OCI-M1 (cell line): ENCODE measurements at places on chromosomes 13 and 19.

DNA sequence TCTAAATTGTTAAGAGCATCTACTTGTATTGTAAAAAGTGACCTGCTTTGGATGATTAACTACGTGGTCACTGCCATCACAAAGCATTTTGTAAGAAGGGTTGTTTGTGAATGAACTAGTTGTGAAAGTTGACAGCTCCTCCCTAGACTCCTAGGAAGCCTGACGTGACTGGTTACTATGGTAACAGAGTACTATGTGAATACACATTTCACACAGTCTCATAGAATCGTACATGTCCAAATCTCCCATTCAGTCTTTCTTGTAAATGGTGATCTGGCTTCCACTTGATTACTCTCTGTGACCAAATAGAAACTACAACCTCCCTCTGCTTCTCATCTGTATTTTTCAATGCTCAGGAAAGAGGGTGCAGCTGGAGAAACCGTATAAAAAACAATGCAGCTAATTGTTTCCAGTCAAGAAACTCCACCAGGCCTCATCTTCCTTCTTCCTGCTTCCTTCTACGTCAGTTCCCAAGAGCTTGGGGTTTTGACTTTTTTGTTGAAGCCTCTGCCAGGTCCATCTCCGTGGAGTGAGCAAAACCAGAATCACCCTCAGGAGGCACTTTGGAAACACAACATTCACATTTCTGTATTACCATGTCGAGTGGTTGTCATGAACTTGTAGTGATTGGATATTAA is 83.4 kb downstream of the GPC6 start:
- DNase-seq = no peak

GRCh38 chr13:28067491-28067890 is 32.9 kb downstream of the FLT3 start:
- no peak for DNase-seq

GRCh38 chr19:49592486-49593232 is 1.7 kb downstream of the PRR12 start:
- peak; percentile 65 for DNase-seq

GRCh38 chr13:71906448-71906847 is 39.4 kb upstream of the DACH1 start:
- DNase-seq = peak; percentile 96

- no peak for DNase-seq
Measured at GRCh38 chr13:46881621-46882020, 15.2 kb downstream of the HTR2A start.

- DNase-seq = peak; percentile 53
Measured at GRCh38 chr13:28611654-28612131, 47.2 kb upstream of the POMP start.

DNA sequence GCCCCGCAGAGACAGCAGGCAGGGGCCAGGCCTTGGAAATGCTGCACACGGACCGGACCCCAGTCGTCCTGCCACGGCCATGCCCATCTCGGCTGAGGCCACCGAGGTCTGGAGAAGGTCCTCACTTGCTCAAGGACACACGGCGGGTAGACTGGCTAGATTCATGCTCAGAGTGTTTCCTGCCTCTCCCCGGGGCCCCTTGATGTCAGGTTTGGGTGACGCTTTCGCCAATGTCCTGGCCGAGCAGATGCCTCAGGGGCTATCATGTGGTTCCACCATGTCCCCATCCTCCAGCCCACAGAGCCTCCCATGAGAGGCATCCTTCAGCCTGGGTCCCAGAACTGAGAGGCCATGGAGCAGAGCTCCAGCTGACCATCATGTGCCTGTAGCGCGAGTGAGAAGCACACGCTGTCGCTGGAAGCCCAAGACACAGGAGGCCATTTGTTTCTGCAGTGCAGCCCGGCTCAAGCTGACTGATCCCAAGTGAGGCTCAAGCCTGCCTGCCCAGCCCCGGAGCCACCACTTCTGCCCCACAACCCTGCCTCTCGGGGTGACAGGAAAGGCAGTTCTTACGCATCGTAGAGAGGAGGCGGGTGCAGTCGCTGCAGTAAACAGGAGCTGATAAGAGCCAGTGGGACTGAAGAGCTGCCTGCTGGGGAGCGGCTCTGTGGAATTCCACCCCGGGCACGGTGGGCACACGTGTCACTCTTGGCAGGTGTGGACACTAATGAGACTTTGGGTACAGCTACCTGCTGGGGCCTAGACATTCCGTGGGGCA is 53.9 kb upstream of the GAS6 start:
- DNase-seq = no peak

- DNase-seq = no peak
Measured at GRCh38 chr13:77544355-77544754, 8.8 kb downstream of the SCEL start.

- DNase-seq = no peak
Measured at GRCh38 chr13:106532111-106532929, 3.1 kb downstream of the EFNB2 start.

GRCh38 chr13:41563341-41563983 is 106.1 kb downstream of the RGCC start:
- DNase-seq = no peak

GRCh38 chr13:59261928-59262488 is 901.7 kb downstream of the DIAPH3 start:
- peak; percentile 58 for DNase-seq

DNA sequence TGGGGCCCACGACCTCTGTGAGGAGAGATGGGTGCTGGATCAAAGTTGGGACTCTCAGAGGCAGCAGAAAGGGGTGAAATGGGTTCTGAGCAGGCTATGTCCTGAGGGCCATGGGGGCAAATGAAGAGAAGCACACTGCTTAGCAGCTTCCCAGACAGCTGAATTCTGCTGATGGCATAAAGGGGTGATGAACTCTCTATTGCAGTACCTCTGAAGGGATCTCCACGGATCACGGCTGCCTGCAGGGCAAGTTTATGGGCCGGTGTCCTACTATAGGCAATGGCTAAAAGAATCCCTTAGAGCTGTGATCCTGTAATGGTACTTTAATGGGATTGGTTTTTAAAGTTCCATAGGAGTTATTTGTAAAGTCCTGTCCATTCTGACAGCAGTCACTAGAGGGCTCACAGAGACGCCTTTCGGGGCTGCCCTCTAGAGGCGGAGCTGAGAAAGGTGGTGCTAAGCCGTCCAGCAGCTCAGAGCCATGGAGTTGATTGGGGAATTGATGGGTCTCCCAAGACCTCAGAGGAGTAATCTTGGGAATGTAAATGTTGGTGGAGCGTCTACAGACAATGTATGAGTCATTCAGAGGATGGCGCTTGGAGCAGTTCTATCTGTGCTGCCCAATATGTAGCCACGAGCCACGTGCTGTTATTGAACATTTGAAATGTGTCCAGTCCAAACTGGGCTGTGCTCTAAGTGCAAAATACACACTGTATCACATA is 287.3 kb downstream of the COG6 start:
- DNase-seq = peak; percentile 86

- DNase-seq = no peak
Measured at GRCh38 chr19:50198431-50199258, 4.8 kb upstream of the MYH14 start.

DNA sequence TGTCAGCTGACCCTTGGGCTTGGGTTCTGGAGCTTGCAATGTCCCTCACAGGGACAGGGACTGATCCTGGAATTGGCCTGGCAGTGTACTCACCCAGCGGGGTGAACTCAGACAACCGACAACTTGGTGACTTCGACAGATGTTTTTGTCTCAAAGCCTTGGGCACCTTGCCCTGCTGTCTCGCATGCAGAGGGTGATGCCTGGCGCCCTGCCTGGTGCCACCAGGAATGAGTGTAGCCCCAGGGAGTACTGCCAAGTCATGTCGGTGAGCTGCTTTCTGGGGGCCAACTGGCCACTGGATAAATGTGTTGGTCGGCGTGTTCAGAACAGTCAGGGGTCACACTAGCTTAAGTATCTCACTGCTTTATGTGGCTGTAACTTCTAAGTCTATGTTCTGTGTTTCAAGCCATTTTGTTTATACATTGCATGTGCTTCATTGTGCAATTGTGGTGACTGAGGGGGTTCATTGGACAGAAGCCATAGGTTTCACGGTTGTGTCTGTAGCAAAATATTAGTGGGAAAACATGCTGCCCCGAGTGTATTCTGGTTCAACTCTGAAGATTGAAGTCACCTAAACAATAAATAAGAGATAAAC is 96.3 kb upstream of the TNFSF11 start:
- DNase-seq = no peak

DNA sequence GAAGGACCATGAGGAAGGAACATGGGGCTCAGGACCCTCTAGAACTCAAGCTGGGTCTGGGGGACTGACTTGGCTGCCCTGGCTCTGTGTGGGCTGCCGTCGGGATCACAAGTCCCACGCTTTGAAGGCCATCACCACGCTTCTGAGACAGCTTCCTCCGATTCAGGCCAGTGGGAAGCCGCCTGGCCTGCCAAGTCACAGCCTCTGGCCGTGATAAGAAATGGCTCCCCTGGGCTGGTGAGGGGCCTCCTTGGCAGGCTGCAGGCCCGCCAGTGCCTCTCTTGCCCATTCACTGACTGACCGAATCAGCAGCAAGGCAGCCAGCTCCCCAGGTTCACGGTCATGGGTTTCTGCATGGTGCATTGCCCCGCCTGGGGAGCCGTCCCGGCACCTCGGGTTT is 48.8 kb downstream of the COMP start:
- DNase-seq = no peak

DNA sequence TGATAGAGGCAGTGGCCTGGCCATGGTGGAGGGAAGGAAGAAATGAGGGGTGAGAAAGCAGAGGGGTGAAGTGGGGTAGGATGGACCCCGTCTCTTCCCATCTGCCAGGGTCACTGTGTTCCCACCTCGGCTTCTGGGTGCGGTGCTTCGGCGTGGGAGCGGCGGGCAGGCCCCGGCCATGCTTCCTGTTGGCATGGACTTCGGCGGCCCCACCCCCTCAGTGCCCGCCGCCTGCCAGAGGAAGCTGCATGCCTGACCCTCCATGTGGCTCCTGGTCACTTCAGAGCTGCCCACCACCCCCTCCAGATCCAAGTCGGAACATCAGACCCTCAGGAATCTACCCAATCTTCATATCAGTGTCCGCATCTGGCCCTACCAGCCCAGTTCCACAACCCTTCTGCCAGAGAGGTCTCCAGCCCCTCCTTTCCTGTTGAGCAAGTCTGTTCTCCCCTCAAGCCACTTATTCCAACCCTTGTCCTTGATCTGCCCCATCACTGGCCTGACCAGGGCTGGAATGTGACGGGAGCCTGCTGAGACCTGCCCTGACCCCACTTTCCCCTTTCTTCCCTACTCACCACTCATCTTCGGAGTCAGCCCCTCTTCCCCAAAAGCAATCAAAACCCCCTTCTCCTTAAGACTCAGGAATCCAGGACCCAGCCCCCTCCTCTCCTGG is 1.5 kb downstream of the KCNN4 start:
- peak; percentile 51 for DNase-seq

DNA sequence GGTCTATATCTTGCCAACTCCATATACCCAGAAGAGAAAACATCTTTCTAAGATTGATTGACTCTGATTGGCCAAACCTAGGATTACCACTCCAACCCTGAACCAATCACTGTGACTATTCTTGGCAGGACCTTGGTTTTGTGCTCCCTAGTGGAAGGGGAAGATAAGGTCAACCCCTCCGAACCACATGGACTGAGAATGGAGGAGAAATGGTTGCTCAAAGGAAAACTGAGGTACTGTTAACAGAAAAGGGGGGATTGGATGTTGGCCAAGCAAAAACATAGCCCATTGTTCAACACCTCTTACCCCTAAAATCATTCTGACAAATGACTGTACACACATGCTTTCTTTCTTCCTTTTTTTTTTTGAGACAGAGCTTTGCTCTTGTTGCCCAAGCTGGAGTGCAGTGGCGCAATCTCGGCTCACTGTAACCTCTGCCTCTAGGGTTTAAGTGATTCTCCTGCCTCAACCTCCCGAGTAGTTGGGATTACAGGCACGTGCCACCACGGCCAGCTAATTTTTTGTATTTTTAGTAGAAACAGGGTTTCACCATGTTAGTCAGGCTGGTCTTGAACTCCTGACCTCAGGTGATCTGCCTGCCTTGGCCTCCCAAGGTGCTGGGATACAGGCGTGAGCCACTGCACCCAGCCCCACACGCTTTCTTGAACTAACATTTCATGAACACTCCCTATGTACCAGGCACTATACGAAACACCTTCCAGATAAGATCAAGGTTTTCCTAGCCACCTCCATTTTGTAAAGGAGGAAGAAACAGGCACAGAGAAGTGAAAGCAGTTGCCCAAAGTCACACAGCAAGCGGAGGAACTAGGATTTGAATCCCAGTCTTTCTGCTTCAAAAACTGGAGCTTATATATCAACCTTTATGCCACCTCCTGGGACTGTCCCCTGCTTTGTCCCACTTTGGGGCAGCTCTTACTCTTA is 6.5 kb downstream of the MEIOSIN start:
- DNase-seq = peak; percentile 90

- no peak for DNase-seq
Measured at GRCh38 chr13:31053091-31053490, 108.6 kb downstream of the HSPH1 start.

DNA sequence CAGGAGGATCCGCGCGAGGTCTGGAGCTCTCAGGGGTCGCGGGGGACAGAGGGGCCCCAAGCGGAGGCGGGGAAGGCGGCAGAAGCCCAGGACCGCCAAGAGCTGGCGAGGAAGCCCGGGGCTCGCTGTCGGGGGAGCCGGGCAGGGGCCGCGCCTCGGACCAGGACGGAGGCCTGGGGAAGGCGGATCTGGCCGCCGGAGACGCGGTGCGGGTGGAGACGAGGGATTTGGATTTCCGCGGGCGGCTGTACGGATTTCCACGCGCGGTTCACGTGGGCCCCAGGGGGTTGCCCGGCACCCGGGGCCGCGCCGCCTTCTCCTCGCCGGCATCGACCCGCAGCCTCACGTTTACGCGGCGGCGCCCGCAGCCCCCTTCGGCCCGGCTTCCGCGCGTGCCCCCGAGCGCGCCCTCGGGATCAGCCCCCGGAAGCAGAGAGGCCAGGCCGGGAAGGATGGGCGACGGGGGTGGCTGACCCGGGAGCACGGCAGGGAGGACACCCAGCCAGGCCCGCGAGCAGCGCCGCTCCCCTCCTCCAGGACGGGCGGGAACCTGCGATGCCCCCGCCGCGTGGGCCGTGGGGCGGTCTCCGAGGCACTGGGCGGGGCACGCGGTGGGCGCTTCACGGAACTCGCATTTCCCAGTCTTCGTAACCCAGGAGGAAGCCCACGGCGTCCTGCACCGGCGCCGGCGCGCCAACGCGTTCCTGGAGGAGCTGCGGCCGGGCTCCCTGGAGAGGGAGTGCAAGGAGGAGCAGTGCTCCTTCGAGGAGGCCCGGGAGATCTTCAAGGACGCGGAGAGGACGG is 4.7 kb downstream of the F7 start:
- DNase-seq = no peak

- DNase-seq = no peak
Measured at GRCh38 chr19:35138305-35138892, at the start of gene FXYD1. TSS of gene FXYD1 (plus strand) at chr19:35138824. CDS start at chr19:35140080, 1,256 bp downstream.

DNA sequence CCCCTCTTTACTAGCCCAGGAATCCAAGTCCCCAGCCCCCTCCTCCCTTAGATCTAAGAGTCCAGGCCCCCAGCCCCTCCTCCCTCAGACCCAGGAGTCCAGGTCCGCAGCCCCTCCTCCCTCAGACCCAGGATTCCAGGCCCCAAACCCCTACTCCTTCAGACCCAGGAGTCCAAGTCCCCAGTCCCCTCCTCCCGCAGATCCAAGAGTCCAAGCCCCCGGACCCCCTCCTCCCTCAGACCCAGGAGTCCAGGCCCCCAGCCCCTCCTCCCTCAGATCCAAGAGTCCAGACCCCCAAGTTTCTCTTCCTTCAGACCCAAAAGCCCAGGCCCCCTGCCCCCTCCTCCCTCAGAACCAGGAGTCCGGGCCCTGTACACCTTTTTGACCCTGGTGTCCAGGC is 11.5 kb downstream of the SPACA6 start:
- no peak for DNase-seq
